Activated T-cell treated with anti-CD3 and anti-CD28 coated beads, Interleukin-2, amount 50 U/mL, for 4 hours (primary cell): ENCODE measurements at places on chromosomes 4 and X. TPM values are rescaled to one million over a fixed set of nuclear protein-coding genes. Genes with fewer than 3 reads are reported as not detected.

DNA sequence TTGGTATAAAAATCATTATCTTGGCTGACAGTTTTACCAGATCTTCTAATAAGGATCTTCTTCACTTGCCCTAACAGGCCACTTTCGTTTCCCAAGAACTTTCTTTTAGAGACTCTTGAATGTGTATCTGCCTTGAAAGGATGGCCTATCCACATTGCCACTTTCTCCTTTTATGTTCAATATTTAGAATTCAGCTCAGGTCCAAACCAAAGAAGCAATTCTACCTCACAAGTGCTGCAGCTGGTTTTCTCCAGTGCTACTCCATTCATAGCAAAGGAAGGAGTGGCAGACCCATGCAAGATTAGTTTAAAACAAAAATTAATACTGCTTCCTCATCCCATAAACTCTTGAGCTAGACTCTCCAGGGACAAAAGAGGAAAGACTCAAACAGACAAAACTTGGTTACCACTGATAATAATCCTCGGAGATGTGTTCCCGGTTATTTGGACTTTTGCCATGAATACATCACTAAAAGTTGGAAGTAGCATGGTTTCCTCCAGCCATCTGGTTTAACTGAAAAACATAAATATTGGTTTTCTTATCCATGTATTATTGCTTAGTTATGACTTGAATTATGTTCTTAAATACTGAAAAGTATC lies 401.8 kb downstream of the PABPC4L start:
- DNase-seq = no peak

DNA sequence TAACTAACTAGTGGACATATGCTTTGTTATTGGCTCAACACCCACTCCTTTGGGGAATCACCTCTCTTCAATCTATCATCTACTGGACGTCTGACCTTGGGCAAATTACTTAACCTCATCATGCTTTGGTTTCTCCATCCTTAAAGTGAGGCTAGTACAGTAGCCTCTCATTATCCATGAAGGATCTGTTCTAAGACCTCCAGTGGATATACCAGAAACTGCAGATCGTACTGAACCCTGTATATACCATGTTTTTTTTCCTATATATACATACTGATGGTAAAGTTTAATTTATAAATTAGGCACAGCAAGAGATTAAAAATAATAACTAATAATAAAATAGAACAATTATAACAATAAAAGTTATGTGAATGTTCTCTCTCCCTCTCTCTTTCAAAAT lies 56.2 kb downstream of the HMGB3 start:
- no peak for DNase-seq

- DNase-seq = no peak
These were observed 13.7 kb downstream of the DGKK start for GRCh38 chrX:50456712-50457484.

GRCh38 chr4:60216752-60217151 lies 983.4 kb upstream of the ADGRL3 start:
- no peak for DNase-seq

DNA sequence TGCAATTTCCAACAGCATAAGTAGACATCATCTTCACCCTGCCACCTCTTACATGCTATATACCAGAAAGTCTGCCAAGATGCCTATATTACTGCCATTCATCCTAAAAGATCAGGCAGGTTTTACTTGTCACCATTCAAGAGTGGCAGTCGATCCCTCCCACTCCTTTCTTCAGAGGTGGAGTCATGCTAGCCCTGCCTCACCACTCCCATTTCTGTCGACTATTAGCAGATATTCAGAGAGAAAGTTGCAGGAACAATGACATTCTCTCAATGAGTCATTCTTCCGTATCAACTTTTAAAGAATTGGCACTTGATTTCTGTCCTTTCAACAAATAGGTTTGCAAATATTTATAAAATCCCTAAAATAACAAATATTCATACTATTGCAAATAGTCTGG lies 1060.1 kb downstream of the ADGRL3 start:
- DNase-seq = no peak

- no peak for DNase-seq
These were observed 694.2 kb upstream of the TENM3 start for GRCh38 chr4:181548873-181549575.

DNA sequence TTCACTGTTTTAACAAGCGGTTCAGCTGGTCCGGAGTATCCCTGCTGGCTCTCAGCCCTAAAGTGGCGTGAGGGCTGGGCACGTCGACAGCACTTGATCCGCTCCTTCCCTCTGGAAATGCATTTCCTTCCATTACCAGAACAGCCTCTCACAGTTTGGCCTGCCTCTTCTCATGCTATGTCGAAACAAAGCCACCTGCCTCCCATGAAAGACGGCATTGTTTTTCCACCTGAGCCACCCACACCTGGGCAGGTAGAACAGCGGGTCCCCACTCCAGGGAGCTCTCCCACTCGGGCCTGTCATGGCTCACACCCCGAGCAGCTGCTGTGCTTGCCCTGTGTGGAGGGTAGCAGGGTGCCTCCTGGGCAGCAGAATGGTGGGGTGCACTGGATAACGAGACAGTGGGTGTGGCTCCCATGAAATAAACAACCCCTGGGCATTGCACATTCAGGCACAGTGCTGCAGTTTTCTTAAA lies 86.2 kb downstream of the FHDC1 start:
- no peak for DNase-seq

GRCh38 chr4:62560858-62561257 lies 1360.7 kb downstream of the ADGRL3 start:
- no peak for DNase-seq

- no peak for DNase-seq
These were observed 213.4 kb upstream of the JADE1 start for GRCh38 chr4:128596115-128596514.

DNA sequence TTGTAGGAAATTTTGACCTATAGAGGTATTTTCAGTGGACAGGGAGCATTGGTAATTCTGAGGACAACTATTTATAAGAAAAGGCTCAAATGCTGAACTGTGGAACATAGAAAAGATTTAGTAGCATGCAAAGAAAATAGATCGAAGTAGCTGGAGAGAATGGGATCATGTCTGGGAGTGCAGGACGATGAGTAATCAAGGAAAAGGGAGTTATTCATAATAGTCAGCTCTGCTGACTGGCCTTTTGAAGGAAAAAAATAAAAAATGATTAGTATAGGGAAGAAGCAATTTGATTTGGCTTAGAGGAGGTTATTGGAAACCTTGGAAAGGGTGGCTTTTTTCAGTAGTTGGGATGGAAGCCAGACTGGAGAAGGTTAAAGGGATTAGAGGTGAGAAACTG lies 22.9 kb upstream of the ANK2 start:
- DNase-seq = no peak

DNA sequence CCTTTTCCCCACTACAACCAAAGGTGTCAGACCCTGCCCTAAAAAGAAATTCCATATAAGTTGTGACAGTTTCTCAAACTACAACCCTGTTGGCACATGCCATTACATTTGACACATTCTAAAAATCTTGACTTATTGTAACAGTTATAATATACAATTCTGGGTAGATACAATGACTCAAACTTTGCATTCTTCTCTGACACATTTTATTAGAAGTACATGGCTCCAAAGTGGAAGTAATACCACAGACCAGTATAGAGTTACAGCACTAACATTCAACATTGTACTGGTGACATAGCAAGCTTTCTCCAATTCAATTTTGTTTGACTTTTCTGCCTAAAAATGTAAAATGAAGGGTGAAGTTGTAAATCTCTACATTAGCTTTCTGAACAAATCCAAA lies 196.6 kb upstream of the ETNPPL start:
- no peak for DNase-seq

- DNase-seq = no peak
These were observed 20.1 kb downstream of the FAT1 start for GRCh38 chr4:186703510-186703909.

GRCh38 chr4:179927473-179927872 lies 2315.7 kb upstream of the TENM3 start:
- no peak for DNase-seq

DNA sequence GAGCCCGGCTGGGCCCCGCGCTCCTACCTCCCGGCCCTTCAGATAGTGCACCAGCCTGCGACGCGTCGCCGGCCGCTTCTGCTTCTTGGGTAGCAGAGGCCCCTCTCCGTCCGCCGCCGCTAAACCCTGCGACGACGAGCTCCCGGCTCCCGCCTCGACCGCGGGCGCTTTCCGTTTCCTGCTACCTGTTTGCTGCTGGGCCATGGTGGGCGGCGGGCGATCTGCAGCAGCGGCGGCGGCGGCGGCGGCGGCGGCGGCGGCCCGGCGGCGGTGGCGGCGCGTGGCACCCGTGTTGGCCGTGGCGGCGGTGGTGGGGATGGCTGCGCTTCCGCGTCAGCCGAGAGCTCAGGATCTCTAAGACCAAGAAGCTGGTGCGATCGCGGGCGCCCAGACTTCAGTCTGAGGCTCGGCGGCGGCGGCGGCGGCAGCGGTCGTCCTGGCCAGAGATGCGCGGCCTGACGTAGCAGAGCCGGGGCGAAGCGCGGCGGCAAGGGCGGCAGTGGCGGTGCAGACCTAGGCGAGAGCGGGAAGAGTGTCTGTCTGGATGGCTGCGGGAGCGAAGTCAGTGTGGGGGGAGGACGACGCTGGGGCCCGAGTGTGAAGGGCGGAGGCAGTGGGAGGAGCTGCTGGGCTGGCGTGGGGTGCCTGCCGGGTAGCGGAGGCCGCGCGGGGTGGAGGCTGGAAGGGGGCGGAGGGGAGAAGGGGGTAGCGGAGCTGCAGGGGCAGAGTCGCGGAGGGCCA lies at the start of gene DCAF12L2:
DCAF12L2 (minus strand) TSS at position 569 of the 741 bp plus-strand sequence; CDS start at position 204, 365 bp downstream.
- no peak for DNase-seq

DNA sequence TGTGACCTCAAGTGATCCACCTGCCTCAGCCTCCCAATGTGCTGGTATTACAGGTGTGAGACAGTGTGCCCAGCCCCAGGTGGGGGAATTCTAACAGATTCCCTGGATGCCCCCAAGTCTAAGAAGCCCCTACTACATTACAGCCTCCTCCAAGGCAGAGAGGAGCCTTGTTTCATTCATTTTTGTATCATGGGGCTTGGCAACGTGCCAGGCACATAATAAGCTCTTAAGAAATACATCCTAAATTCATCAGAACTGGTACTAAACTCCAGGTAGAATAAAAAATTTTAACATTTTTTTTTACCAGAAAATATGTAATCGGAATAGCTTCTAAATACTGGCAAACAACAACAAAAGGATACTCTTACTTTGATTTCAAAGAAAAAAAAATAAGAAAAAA lies 127.1 kb downstream of the CHIC2 start:
- DNase-seq = no peak

DNA sequence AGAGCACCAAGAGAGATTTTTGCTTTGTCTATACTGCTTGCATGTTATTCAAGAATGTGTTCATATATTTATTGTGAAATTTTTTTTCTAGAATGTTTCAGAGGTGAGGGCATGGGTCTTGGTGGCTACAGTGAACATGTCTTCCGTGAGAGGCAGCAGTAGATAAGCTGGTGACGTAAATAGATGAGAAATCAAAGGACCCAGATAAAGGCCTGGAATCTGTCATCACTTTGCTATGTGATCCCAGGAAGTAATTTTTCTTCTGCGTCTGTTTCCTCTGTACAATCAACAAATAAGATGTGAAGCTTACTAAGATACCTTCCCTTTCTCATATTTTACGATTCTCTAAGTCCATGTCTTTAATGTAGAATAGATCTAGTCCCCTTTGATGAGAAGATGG lies 129.1 kb downstream of the COL4A6 start:
- no peak for DNase-seq

The PDCL2 gene
- total RNA-seq = not detected

The PAGE5 gene
- total RNA-seq = 3.0 TPM

The ENAM gene
- total RNA-seq = not detected

The SMIM31 gene
- total RNA-seq = not detected

The PLRG1 gene
- total RNA-seq = 122 TPM

The WAS gene
- 86.2 TPM for total RNA-seq

The DUSP21 gene
- not detected for total RNA-seq

The NEK1 gene
- 6.6 TPM for total RNA-seq
